Ovary (tissue), 10 donors: ENCODE measurements at places on chromosomes 12 and 14. TPM values are rescaled to one million over a fixed set of nuclear protein-coding genes. Genes with fewer than 3 reads are reported as not detected.
A peak's percentile ranks its signal among the peaks of the same experiment; 100 is the strongest.

GRCh38 chr14:77508249-77508648 is 9.6 kb upstream of the ISM2 start:
- no peak overlapping the region for H3K27ac ChIP-seq
- DNase-seq = no peak
- H3K27me3 ChIP-seq = no peaks in the 10 kb centered on the region
- H3K4me1 ChIP-seq = no peaks in the 10 kb centered on the region
- no peaks in the 10 kb centered on the region for H3K36me3 ChIP-seq

Gene SERPINA1
- 25.7 TPM for polyA plus RNA-seq

GRCh38 chr12:8699714-8700113 is 1.9 kb downstream of the RIMKLB start:
- no peaks in the 10 kb centered on the region for H3K27me3 ChIP-seq
- no peaks in the 10 kb centered on the region for H3K36me3 ChIP-seq
- no peak overlapping the region for H3K4me3 ChIP-seq
- peak overlapping the region; percentile 72 for H3K27ac ChIP-seq

DNA sequence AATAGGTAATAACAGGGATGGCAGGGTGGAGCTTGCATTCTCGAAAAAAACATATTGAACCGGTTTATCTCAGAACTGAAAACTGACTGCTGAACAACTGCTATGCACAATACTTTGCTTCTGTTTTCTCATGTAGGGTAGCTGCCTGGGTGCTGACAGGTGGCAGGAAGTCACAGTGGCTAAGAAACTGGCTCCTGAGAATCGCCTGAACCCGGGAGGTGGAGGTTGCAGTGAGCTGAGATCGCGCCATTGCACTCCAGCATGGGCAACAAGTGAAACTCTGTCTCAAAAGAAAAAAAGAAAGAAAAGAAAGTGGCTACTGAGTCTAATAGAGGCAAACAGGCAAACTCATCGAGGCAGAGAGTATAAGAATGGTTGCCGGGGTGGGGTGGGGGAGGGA is 113.1 kb downstream of the CCDC60 start:
- no peak overlapping the region for H3K27ac ChIP-seq
- H3K4me1 ChIP-seq = no peaks in the 10 kb centered on the region
- H3K36me3 ChIP-seq = no peaks in the 10 kb centered on the region
- DNase-seq = no peak
- no peaks in the 10 kb centered on the region for H3K27me3 ChIP-seq
- H3K4me3 ChIP-seq = no peak overlapping the region

DNA sequence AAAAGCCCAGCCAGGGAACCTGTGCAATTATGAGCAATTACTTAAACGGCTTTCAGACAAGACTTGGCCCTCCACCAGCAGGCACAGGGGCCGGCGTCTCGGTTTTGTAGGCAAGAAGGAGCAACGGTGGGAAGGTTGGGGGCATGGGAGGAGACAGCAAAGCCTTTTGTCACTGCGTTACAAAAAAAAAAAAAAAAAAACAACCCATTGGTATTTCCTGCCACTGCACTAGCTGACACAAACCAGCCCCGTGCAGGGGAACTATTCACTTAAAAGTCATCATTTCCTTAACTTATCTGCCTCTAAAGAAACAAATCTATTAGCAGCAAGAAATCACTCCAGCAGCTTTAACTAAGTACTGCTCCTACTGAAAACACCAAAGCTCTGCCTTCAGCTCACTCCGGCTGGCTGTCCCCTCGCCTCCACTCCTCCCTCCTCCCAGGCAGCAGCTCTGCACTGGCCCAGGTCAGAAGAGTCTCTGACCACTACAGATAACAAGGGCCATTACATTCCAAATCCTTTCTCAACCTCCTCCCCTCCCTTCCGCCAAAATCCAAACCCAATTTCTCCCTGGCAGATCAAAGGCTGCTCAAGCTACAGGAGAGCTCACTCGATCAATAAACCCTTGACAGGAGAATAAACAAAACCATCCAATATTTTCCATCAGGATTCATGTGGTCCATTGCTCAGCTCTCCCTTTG is 105.2 kb upstream of the CDKN3 start:
- H3K27ac ChIP-seq = no peak overlapping the region
- no peaks in the 10 kb centered on the region for H3K36me3 ChIP-seq
- no peak overlapping the region for H3K4me3 ChIP-seq
- no peaks in the 10 kb centered on the region for H3K4me1 ChIP-seq
- DNase-seq = no peak

GRCh38 chr12:82593901-82594396 is 92.8 kb upstream of the TMTC2 start:
- no peaks in the 10 kb centered on the region for H3K4me1 ChIP-seq
- no peak overlapping the region for H3K27ac ChIP-seq
- H3K4me3 ChIP-seq = no peak overlapping the region

DNA sequence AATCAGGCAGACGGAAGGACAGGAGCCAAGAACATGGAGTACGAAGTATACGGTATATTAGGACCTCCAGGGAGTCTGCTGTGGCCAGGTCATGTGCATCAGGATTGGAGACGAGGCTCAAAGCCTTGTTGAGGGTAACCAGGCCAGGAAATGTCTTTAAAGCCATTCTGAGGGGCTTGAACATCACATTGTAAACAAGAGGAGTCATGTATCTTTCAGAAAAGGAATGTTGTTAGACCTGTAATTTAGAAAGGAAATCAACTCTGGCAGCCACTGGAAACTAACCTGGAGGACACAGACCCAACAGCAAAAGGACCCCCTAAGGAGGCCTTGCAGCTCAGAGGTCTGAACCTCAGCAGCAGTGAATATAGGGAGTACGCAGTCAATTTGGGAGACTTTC is 7.5 kb downstream of the MAP3K9 start:
- no peaks in the 10 kb centered on the region for H3K36me3 ChIP-seq
- no peak for DNase-seq
- no peaks in the 10 kb centered on the region for H3K27me3 ChIP-seq
- H3K4me1 ChIP-seq = no peaks in the 10 kb centered on the region
- H3K4me3 ChIP-seq = no peak overlapping the region
- H3K27ac ChIP-seq = no peak overlapping the region
